Activated CD4-positive, alpha-beta memory T cell treated with anti-CD3 and anti-CD28 coated beads for 36 hours (primary cell): ENCODE measurements at places on chromosomes 6 and 20. TPM values are rescaled to one million over a fixed set of nuclear protein-coding genes. Genes with fewer than 3 reads are reported as not detected.

The BPIFB4 gene
- not detected for total RNA-seq

The RHAG gene
- not detected for total RNA-seq

The KIAA1755 gene
- total RNA-seq, result not detected

The VSTM2L gene
- total RNA-seq, result not detected

The LY6G6C gene
- not detected for total RNA-seq

The CD24 gene
- total RNA-seq, result 0.51 TPM

The ABCF1 gene
- total RNA-seq, result 87.1 TPM

The GABRR1 gene
- not detected for total RNA-seq

The C6orf15 gene
- total RNA-seq, result not detected

The MEI4 gene
- not detected for total RNA-seq

The TCF21 gene
- not detected for total RNA-seq

The RPS6KA2 gene
- 7.7 TPM for total RNA-seq

The FOXS1 gene
- not detected for total RNA-seq

The METTL24 gene
- total RNA-seq, result not detected

The SLC22A7 gene
- total RNA-seq, result not detected

The CCN2 gene
- not detected for total RNA-seq

The MRAP2 gene
- not detected for total RNA-seq

The UBE2V1 gene
- 172 TPM for total RNA-seq

The TMEM217 gene
- total RNA-seq, result 2.2 TPM

The MAN1A1 gene
- 23.9 TPM for total RNA-seq

The CLPSL1 gene
- not detected for total RNA-seq

The PAK1IP1 gene
- total RNA-seq, result 32.8 TPM

The RXRB gene
- 40.9 TPM for total RNA-seq

The HTR1E gene
- not detected for total RNA-seq

The NQO2 gene
- 36.1 TPM for total RNA-seq

The HTR1B gene
- total RNA-seq, result not detected

The LGSN gene
- 0.05 TPM for total RNA-seq

The FAM83B gene
- total RNA-seq, result not detected

The MMUT gene
- total RNA-seq, result 18.1 TPM

The COL21A1 gene
- not detected for total RNA-seq

The APCDD1L gene
- total RNA-seq, result not detected

The GINS1 gene
- 32.3 TPM for total RNA-seq

The C20orf144 gene
- total RNA-seq, result 0.26 TPM

The SLC22A2 gene
- not detected for total RNA-seq

The INSM1 gene
- 6.7 TPM for total RNA-seq

The TCP11 gene
- total RNA-seq, result not detected

The MYLK4 gene
- 0.07 TPM for total RNA-seq

The CBLN4 gene
- not detected for total RNA-seq

The HSD17B8 gene
- 36.1 TPM for total RNA-seq

The R3HDML gene
- not detected for total RNA-seq

The CALHM4 gene
- not detected for total RNA-seq

The RBM24 gene
- total RNA-seq, result not detected

The LCA5 gene
- total RNA-seq, result 0.21 TPM

The KHDC1 gene
- total RNA-seq, result 4.6 TPM
